Fibroblast of skin of right biceps (primary cell): ENCODE measurements at places on chromosomes 3 and 15.

DNA sequence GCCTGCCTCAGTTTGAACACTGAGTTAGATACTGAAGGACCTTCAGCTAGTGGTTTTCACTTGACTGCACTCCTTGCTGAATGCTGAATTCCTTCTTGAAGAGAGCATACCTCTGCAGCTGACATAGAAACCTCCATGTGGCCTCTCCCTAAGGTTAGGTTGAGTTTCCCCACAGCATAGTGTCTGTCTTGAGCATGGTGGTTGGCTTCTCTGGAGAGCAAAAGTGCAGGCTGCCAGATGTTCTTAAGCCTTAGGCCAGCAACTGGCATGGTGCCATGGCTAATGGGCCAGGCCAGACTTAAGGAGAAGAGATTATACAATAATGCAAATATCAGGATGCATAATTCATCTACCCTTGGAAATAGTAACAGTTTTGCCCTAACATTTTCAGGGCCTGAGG, 545.6 kb upstream of the ZNF385D start:
- DNase-seq: no peak

DNA sequence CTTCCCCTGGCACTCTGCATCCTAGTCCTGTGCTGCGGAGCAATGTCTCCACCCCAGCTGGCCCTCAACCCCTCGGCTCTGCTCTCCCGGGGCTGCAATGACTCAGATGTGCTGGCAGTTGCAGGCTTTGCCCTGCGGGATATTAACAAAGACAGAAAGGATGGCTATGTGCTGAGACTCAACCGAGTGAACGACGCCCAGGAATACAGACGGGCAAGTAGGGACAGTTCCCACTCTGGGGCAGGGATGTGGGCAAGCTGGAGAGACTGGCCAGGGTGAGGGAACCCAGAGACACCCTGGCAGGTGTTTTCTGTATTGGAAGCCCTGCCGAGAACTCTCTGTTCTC, 247 bp downstream of the FETUB start:
- DNase-seq: no peak

DNA sequence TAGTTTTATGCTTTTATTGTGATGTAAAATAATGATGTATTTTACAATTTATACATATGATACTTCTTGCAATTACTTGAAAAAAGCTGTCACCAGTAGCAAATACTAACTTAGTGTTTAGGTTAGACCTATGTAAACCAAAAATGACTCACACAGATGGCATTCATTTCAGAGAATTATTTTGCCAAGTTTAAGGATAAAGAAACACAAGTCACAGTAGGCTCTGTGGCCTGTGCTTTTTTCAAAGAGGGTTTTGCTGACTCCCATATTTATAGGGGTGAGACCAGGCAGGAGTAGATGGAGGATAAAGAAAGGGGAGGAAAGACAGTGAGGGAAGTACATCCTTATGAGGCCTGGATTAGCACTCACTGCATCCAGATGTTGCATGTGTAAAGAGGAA, 356.6 kb upstream of the NPAP1 start:
- DNase-seq: no peak

DNA sequence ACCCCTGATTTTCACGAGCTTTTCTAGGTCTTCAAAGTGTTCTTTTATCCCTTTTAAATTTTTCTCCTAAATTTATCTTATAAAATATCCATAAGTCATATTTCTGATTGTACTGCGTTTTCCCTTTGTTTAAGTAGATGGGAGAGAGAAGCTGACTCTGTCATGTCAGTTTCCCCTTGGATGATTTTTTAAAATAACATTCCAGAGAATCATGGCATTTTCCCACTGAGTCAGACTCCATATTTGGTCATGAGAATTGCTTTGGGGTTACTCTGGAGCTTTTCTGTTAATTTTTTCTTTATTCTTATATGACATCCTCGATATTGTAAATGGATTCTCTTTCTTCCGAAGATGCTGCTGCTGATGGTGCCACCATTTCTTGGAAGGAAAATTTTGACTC, 28.6 kb upstream of the UMPS start:
- peak; percentile 86 for DNase-seq

DNA sequence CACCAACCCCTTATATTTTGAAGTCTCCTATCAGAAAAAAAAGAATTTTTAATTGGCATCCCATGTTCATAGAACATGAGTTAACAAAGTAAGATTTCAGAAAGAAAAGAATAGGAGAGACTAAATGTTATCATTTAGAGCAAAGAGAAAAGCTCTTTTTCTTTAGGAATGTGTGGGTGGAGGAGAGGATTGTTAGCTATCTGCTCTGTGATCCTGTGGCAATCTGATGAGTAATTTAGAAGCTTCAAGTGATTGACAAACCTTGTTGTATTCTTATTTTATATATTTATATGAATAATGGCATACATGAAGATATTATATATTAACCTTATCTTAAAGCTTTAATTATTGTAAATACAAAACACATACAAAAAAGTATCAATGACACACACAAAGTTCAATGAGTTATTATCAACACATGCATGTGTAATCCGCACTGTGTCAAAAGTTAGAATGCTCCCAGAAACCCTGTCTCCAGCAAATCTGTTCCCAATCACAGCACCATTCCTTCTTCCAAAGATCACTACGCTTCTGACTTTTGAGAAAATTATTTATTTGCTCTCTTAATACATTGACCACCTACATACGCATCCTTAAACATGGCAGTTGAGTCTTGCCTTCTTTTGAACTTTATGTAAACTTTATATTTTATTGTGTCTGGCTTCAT, 907.4 kb downstream of the MCTP2 start:
- DNase-seq: peak; percentile 3

DNA sequence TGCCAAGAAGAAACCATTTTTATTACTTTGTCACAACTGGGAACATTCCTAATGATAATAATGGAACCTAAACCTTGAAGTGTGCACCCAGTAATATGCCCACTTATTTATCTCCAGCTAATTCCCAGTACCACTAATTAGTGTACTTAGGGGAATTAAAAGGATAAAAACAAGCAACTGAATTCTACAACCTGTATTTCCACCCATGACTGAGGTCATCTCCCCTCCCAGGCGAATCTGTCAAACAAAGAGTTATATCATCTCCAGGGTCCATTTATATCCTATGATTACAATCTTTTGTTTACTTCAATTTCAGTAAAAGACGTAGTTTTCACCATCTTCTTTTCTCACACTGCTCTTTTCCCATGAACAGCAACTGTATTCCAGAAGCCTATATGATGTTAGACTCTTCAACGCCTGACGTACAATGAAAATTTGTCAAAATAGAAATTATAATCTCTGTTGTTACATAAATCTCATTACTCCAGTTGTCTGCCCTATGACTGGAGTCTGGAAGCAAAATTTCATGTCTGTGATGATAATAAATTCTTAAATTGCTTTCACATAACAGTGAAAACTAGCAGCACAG, 177.6 kb downstream of the GOLIM4 start:
- no peak for DNase-seq

DNA sequence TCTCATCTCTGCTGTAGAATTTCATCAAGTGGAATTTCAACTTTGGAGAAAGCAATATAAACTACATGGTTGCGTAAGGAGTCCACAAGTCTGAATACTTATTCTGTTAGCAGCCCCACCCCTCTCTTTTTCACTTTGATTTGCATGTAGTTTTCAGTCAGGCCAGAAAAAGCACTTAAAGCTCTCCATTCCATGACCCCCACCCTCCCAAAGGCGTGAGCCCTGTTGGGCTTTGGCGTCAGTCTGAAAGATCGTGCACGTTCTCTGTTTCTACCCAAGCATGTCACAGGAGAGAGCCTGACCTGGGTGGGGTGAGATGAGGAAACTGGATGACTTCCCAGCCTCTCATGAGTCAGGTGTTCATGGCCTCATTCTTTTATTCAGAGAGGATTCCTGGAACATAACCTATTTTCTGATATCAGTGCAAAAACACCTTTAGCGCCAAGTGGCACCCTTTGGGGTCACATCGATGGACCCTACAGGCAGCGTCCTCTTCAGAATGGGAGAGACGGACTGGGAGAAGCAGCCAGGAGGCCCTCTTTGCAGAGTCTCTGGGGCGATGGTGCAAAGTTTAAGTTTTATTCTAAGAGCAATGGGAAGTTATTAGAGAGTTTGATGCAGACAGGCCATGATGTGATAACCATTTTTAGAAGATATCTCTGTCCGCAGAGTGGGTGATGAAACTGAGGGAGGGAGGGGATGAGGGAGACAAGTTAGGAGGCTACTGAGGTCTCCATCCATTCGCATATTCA, 55.8 kb downstream of the LSM3 start:
- peak; percentile 45 for DNase-seq

DNA sequence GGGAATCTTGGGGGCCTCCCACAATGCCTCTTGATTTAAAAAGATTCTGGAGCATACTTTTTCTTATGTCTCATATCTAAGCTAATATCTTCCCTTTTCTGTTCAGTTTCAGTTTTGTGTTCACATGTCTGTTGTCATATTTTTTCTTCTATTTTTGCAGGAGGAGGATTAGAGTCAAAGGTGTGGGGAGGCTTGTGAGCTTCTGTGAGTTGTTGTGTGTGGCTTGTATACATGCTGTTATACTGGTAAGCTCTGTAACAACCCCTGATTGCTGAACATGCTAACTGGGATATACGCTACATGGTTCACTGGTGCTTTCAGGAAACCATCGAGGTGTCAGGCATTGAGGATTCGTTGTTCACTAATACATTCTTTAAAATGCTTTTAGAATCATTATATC, 83.5 kb downstream of the SLC25A26 start:
- no peak for DNase-seq

GRCh38 chr3:70557976-70558375, 245.5 kb upstream of the MDFIC2 start:
- no peak for DNase-seq

GRCh38 chr3:193347521-193348501, 30.7 kb downstream of the ATP13A5 start:
- DNase-seq: no peak

DNA sequence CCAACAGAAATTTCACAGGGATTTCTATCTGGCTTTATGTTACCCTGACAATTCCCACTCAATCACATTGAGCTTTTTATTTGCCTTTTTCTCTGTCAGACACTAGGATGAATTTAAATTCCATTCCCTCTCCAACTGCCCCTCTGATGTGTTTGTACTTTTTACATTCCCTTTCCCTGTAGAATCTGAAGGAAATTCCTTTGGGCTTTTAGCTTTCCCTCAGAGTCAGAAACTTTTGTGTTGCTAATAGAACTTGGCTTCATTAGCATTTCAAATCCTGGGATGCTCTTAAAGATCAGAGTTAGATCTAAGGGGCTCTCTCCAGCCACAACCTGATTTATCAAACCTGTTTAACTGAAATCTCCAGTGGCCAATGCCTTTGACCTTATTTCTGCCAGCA, 7.9 kb upstream of the RARB start:
- DNase-seq: no peak

GRCh38 chr15:65029736-65030208, 333 bp upstream of the MTFMT start:
- DNase-seq: no peak

DNA sequence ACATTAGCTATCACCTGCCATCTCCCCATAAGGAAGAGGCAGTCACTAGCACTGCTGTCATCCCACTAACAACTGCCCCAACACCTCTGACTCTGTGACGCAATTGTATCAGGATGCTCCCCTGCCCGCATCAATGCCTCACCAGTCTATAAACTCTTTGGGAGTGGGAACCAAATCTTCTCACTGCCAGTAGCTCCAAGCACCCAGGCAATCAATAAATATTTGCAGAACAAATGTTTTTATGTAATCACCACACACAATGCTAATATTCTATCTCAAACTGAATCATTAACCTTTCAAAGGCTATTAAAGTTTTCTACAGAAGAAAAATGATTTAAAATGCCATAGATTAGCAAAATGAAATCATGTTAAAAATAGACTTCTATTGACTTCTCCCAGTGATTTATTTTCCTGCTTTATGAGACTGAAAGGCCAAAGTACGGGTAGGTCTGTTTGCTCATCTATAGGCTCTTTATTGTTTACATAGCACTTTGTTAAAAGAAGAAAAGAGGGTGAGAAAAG, 131.3 kb downstream of the PLD1 start:
- DNase-seq: no peak

- peak; percentile 38 for DNase-seq
These were observed 70.9 kb downstream of the IGF1R start for GRCh38 chr15:98719137-98719740.

DNA sequence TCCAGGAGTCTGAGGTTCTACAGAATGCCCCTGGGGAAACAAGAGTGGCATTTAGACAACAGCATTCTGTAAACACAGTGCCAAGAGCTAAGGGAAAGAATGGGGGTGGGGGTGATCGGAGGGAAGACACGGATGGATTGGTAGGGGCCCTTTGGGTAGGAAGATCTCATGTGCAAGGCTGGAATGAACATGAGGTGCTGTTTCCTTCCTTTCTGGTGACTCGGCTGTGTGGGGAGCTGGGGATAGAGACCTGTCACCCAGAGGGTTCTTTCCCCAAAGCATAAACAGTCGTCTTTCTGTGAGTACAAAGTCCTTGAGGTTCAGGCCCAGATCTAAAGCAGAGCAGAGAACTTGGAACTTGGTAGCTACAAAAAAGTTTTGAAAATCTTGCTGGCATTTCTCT, 11.7 kb downstream of the TPM1 start:
- DNase-seq: peak; percentile 49

GRCh38 chr3:45075821-45076625, 49.9 kb downstream of the CLEC3B start:
- no peak for DNase-seq

DNA sequence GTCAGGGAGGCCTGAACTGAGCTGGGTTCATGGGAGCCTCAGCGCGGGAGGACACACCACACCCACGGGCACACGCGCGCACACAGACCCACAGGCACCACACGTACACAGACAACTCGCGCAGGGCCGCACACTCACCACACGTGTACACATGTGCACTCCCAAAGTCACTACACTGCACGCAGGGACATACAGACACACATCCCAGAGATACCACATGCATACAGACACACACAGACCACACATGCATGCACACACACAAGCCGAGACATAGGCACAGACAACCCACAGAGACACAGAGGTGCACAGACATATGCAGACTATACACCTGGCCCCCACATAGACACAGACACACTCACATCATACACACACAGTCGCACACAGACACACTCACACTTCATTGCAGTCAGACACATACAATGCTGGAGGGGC, 1.1 kb upstream of the MGLL start:
- DNase-seq: no peak

GRCh38 chr3:64297563-64297962, 72.3 kb upstream of the PRICKLE2 start:
- DNase-seq: no peak

GRCh38 chr3:51381333-51381705, 3.8 kb upstream of the MANF start:
- no peak for DNase-seq

- peak; percentile 33 for DNase-seq
These were observed 71.0 kb upstream of the ZBED2 start for GRCh38 chr3:111666041-111666735.

DNA sequence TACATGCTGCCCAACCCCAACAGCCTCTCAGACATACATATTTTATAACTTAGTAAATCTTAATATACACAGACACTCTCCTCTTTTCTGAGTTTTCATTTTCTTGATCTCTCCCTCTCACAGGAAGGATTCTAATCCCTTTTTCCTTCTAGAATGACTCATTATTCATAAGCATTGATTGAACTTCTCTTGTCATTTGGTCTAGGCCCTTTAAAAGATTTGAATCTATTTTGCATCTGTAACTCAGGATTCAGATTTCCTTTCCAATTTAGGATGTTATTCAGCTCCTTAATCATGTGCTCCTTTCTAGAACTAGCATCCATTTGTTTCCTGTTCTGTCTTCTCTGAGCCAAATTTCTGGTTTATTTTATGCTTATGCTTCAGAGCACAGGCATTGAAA, 624.5 kb upstream of the SGO1 start:
- no peak for DNase-seq
